ENCODE measurements at places on chromosomes 16 and 17.
A peak's percentile ranks its signal among the peaks of the same experiment; 100 is the strongest.

- DNase-seq = peak; percentile 73
These were observed 67.8 kb downstream of the ANKRD11 start for GRCh38 chr16:89422527-89422904.

DNA sequence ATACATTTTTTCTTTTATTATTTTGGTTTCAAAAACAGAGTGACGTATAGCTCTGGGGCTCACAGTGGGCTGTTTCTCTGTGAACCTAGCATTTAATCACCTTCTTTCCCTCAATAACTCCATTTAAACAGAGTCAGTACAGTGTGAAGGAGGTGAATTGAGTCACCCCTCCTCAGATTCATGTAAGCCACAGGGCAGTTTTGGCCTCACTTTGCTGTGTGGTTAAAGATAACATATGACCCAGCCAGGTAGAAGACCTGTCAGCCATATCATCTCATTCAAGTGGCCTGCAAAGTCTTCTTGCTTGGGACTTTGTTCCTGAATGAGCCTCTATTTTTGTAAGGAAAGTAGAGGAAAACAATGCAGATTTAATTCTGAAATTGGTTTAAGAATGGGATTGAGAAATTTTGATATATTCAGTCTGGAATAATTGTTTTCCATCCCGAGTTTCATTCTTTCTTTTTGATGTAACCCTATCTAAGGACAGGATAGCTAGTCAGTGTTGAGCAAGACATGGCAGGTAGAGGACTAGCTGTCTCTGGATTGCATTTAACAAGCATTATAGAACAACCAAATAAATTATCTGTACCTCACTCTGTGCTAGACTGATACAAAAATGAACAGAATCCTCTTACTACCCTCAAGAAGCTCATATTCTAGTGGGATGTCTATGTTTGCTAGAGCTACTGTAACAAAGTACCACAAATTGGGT is 13.1 kb downstream of the MAP2K6 start:
- DNase-seq = no peak

DNA sequence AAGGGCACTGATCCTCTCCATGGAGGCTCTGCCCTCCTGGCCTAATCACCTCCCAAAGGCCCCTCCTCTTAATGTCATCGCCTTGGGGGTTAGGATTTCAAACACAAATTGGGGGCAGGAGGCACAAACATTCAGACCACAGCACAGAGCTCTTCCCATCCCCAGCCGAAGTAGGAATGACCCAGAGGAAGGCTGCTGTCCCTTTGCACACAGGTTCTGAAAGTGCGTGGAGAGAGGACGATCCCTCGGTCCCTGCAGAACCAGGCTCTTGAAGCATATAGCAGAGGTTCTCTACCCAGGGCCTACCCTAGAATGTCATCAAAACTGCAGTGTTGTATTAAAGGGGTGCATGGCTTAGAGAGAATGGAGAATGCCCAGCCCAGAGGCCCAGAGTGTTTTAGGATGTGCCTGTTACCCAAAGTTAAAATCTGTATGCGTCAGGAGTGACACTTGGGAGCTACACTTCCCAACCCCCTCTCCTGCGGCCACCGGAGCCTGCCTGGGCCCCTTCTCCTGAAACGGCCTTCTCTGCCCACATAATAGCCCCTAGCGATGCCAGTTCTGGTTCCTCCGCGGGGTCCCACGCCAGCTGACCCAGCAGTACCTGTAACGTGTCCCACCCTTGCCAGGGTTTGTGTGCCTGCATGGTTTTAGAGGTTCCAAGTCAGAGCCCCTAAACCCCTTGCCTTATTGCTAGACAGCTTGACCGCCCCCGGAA is 159.5 kb upstream of the CACNG5 start:
- DNase-seq = no peak

DNA sequence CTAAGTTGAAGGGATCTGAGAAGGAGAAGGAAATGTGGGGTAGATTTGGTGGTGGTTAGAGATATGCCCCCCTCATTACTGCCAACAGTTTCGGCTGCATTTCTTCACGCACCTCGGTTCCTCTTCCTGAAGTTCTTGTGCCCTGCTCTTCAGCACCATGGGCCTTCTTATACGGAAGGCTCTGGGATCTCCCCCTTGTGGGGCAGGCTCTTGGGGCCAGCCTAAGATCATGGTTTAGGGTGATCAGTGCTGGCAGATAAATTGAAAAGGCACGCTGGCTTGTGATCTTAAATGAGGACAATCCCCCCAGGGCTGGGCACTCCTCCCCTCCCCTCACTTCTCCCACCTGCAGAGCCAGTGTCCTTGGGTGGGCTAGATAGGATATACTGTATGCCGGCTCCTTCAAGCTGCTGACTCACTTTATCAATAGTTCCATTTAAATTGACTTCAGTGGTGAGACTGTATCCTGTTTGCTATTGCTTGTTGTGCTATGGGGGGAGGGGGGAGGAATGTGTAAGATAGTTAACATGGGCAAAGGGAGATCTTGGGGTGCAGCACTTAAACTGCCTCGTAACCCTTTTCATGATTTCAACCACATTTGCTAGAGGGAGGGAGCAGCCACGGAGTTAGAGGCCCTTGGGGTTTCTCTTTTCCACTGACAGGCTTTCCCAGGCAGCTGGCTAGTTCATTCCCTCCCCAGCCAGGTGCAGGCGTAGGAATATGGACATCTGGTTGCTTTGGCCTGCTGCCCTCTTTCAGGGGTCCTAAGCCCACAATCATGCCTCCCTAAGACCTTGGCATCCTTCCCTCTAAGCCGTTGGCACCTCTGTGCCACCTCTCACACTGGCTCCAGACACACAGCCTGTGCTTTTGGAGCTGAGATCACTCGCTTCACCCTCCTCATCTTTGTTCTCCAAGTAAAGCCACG is 28.3 kb downstream of the STH start:
- DNase-seq = no peak

Measured in activated T-cell treated with anti-CD3 and anti-CD28 coated beads, Interleukin-2, amount 50 U/mL, for 48 hours (primary cell).